ENCODE measurements at places on chromosomes 4 and X. TPM values are rescaled to one million over a fixed set of nuclear protein-coding genes. Genes with fewer than 3 reads are reported as not detected.

TCEAL7 gene
- 39.1 TPM for total RNA-seq

GAGE12J gene
- not detected for total RNA-seq

MAGEC1 gene
- 1.4 TPM for total RNA-seq

- H3K4me1 ChIP-seq, result no peaks in the 10 kb centered on the region
- H3K36me3 ChIP-seq, result no peaks in the 10 kb centered on the region
- no peaks in the 10 kb centered on the region for H3K27me3 ChIP-seq
- H3K27ac ChIP-seq, result no peak overlapping the region
- H3K4me3 ChIP-seq, result no peak overlapping the region
Observed at GRCh38 chr4:59855630-59856352, 1344.3 kb upstream of the ADGRL3 start.

GRCh38 chrX:73525928-73526690, 36.9 kb upstream of the CHIC1 start:
- no peaks in the 10 kb centered on the region for H3K36me3 ChIP-seq
- no peaks in the 10 kb centered on the region for H3K4me1 ChIP-seq
- H3K27ac ChIP-seq, result no peak overlapping the region
- no peaks in the 10 kb centered on the region for H3K27me3 ChIP-seq
- H3K4me3 ChIP-seq, result no peak overlapping the region

DNA sequence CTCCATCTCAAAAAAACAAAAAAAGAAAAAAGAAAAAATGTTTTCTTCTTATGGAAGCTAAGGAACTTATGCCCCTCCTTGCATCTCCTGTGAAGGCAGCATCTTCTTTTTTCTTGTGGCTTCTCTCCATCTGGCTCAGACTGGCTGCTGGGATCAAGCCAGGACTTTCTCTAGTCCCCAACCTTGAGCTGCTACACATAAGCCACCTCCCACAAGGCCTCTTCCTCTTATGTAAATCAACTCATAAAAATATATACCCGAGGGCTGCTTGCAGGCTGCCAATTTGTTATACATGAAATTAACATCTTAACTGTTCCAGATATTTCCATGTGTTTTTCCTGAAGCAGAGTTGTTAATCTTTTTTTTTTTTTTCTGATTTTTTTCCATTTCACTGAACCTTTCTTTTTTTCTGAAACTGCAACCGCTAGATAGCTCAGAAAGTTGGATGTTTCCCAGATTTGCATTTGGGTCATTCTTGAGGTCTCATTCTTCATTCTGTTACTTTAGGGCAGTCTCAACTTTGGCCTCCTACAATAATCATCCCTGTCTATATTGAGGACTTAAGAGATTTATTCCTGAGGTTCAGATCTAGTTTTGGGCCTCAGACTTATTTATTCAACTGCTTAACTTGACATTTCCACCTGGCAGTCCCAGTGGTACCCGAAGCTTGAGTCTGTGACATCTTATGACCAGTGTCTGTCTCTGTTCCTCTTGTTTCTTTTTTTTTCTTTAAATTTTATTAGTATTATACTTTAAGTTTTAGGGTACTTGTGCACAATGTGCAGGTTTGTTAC, 10.3 kb downstream of the SNX25 start:
- H3K36me3 ChIP-seq, result no peaks in the 10 kb centered on the region
- no peaks in the 10 kb centered on the region for H3K4me1 ChIP-seq
- no peaks in the 10 kb centered on the region for H3K27me3 ChIP-seq
- no peak overlapping the region for H3K4me3 ChIP-seq
- H3K27ac ChIP-seq, result no peak overlapping the region

BRS3 gene
- not detected for total RNA-seq

NOX1 gene
- total RNA-seq, result not detected

DNA sequence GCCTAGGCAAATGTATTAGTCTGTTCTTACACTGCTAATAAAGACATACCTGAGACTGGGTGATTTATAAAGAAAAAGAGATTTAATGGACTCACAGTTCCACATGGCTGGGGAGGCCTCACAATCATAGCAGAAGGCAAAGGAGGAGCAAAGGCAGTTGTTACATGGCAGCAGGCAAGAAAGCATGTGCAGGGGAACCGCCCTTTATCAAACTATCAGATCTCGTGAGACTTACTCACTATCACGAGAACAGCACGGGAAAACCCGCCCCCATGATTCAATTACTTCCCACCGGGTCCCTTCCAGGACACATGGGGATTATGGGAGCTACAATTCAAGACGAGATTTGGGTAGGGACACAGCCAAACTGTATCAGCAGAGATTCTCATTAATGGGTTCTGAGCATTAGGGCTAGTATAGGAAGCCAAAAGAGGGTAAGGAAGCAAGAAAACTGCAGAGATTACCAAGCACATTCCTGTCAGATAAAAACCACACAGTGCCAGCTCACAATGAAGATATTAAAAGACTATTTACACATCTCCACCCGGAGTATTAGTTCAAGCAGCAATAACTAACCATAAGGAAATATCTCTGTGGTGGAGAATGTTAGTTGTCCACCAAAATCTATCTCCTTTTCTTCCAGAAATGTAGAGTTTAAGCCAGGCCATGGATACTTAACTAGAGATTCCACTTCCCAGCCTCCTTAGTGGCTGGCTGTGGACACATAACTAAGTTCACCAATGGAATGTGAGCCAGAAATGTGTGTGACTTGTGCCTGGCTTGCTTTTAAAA, 61.2 kb upstream of the HOPX start:
- no peak for DNase-seq
- H3K4me1 ChIP-seq, result no peaks in the 10 kb centered on the region
- no peaks in the 10 kb centered on the region for H3K27me3 ChIP-seq
- H3K36me3 ChIP-seq, result no peaks in the 10 kb centered on the region
- no peak overlapping the region for H3K27ac ChIP-seq

TAF7L gene
- total RNA-seq, result 0.10 TPM

DNA sequence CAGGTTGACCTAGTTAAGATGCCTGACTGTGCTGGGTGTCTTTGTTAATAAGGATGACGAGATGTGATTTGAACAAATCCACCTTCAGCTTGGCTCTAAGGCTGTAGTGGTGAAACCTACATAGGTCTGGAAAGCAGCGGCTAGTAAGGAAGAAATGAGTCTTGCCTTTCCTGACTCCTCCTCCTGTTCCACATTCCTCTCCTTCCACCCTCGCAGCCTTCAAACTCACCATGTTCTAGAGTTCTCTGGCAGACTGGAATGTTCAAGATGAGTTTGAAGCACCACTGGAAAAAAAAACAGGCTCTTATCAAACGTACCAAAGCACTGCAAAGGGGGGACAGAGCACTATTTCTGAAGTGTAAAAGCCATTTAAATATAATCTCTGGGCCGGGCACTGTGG, 395.4 kb downstream of the BMPR1B start:
- no peak overlapping the region for H3K27ac ChIP-seq
- H3K4me1 ChIP-seq, result no peaks in the 10 kb centered on the region
- H3K4me3 ChIP-seq, result no peak overlapping the region
- H3K27me3 ChIP-seq, result no peaks in the 10 kb centered on the region
- H3K36me3 ChIP-seq, result no peaks in the 10 kb centered on the region
- DNase-seq, result no peak

TACR3 gene
- total RNA-seq, result 5.3 TPM

EPGN gene
- total RNA-seq, result not detected

- no peak overlapping the region for H3K27ac ChIP-seq
- DNase-seq, result no peak
- H3K27me3 ChIP-seq, result no peaks in the 10 kb centered on the region
- H3K36me3 ChIP-seq, result peaks cover 6% of the 10 kb centered on the region
Observed at GRCh38 chr4:146191766-146192458, 16.4 kb downstream of the LSM6 start.

IL3RA gene
- total RNA-seq, result not detected

SRPK3 gene
- total RNA-seq, result 33.6 TPM

DNA sequence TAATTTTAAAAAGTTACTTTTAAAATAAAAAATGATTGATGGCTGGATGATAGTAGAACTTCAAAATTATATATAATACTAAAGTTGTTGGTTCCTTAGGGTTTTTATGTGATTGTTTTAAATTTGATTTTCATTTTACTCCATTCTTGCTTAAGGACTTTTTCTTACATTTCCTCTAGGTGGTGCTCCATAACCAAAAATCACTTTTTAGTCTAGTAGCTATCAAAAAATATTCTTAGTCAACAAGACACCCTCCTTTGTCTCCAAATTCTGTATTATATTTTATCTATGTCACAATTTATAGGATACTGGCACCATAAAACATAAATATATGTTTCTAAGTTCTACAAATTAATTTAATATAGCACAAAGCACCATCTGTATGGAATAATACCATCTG, 67.2 kb upstream of the BRWD3 start:
- H3K27me3 ChIP-seq, result no peaks in the 10 kb centered on the region
- H3K36me3 ChIP-seq, result no peaks in the 10 kb centered on the region
- peak; percentile 45 for DNase-seq
- H3K27ac ChIP-seq, result no peak overlapping the region
- no peaks in the 10 kb centered on the region for H3K4me1 ChIP-seq
- H3K4me3 ChIP-seq, result no peak overlapping the region

Measured in SJCRH30 (cell line).